Activated naive CD4-positive, alpha-beta T cell treated with anti-CD3 and anti-CD28 coated beads for 36 hours (primary cell): ENCODE measurements at places on chromosomes 1 and 21. TPM values are rescaled to one million over a fixed set of nuclear protein-coding genes. Genes with fewer than 3 reads are reported as not detected.

DNA sequence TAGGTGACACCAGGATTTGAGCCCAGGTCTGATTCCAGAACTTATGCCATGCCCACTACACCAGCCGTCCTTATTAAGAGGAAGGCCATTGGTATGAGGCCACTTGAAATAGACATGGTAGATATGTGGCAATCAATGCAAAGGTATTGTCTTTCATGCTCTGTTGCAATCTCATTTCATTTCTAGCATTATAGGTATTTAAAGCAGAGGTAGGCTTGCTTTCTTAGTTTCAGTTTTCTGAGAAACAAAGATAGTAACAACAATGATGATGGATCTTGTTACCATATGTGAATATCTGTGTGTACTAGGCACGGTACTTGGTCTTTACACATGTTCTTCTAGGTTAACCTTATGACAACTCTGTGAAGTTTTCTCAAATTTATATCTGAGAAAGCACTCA lies 113.1 kb downstream of the FGGY start:
- H3K36me3 ChIP-seq, result no peaks in the 10 kb centered on the region
- DNase-seq, result no peak
- no peak overlapping the region for H3K27ac ChIP-seq
- no peaks in the 10 kb centered on the region for H3K4me1 ChIP-seq
- H3K27me3 ChIP-seq, result no peaks in the 10 kb centered on the region

- no peak overlapping the region for H3K27ac ChIP-seq
- peaks cover 3% of the 10 kb centered on the region for H3K4me1 ChIP-seq
- peaks cover 10% of the 10 kb centered on the region for H3K27me3 ChIP-seq
- H3K4me3 ChIP-seq, result no peak overlapping the region
- DNase-seq, result no peak
Measured at GRCh38 chr1:182071924-182072323, 10.4 kb upstream of the ZNF648 start.

The VANGL1 gene
- 0.72 TPM for total RNA-seq

DNA sequence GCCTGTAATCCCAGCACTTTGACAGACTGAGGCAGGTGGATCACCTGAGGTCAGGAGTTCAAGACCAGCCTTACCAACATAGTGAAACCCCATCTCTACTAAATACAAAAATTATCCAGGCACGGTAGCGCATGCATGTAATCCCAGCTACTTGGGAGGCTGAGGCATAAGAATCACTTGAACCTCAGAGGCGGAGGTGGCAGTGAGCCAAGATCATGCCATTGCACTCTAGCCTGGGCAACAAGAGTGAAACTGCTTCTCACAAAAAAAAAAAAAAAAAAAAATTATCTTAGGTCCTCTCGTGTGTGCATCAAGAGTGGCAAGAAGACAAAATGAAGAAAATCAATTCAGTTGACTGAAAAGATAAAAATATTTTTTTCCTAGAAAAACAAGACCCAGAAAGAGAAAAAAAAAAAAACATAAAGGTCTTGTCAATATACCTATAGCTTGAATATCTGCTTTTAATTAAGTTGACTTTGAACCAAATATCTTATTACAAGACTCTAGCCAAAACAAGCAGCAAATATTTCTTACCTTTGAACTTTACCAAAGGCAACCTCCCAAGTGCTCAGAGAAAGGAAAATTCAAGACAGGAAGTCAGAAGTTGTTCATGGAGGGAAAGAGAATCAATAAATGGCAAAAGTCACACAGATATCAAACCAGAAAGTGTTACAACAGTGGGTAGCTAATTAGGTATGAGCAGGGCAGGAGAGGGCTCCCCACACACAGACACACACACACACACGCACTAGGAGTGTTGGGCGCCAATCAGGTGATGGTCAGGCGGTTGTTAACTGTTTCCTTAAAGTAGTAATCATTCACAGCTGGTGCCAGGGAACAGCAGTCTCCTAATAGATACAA lies 29.6 kb downstream of the ITLN2 start:
- no peaks in the 10 kb centered on the region for H3K4me1 ChIP-seq
- no peak overlapping the region for H3K4me3 ChIP-seq
- no peak for DNase-seq
- no peaks in the 10 kb centered on the region for H3K36me3 ChIP-seq
- H3K27me3 ChIP-seq, result no peaks in the 10 kb centered on the region

GRCh38 chr1:236590553-236591150 lies 13.7 kb downstream of the HEATR1 start:
- H3K27me3 ChIP-seq, result no peaks in the 10 kb centered on the region
- H3K27ac ChIP-seq, result no peak overlapping the region
- no peak overlapping the region for H3K4me3 ChIP-seq

GRCh38 chr1:208203127-208203847 lies 40.9 kb downstream of the PLXNA2 start:
- H3K27me3 ChIP-seq, result no peaks in the 10 kb centered on the region
- no peak for DNase-seq
- no peak overlapping the region for H3K27ac ChIP-seq
- H3K4me3 ChIP-seq, result no peak overlapping the region

- peaks cover 6% of the 10 kb centered on the region for H3K36me3 ChIP-seq
- no peak for DNase-seq
- H3K4me3 ChIP-seq, result no peak overlapping the region
Measured at GRCh38 chr21:37373539-37373938, 7.0 kb downstream of the DYRK1A start.

DNA sequence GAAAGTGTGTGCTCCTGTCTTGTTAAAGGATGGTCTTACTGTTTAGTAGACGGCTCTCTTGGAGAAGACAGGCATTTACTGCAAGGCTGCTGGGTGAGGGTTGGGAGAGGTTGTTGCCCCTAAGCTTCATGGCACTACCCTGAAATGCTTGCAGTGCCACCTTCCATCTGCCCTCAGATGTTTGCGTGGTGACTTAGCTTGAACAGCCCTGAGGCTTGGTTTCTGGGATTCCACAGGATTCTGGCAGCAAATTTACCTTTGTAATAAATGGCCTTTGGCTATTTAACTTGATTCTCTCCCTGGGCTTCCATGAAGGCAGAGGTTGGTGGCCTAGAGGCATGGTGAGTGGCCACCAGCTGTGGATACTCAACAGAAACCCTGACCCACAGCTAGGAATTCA lies 11.6 kb downstream of the MTARC1 start:
- no peaks in the 10 kb centered on the region for H3K36me3 ChIP-seq
- H3K27me3 ChIP-seq, result no peaks in the 10 kb centered on the region
- no peaks in the 10 kb centered on the region for H3K4me1 ChIP-seq
- H3K4me3 ChIP-seq, result no peak overlapping the region

DNA sequence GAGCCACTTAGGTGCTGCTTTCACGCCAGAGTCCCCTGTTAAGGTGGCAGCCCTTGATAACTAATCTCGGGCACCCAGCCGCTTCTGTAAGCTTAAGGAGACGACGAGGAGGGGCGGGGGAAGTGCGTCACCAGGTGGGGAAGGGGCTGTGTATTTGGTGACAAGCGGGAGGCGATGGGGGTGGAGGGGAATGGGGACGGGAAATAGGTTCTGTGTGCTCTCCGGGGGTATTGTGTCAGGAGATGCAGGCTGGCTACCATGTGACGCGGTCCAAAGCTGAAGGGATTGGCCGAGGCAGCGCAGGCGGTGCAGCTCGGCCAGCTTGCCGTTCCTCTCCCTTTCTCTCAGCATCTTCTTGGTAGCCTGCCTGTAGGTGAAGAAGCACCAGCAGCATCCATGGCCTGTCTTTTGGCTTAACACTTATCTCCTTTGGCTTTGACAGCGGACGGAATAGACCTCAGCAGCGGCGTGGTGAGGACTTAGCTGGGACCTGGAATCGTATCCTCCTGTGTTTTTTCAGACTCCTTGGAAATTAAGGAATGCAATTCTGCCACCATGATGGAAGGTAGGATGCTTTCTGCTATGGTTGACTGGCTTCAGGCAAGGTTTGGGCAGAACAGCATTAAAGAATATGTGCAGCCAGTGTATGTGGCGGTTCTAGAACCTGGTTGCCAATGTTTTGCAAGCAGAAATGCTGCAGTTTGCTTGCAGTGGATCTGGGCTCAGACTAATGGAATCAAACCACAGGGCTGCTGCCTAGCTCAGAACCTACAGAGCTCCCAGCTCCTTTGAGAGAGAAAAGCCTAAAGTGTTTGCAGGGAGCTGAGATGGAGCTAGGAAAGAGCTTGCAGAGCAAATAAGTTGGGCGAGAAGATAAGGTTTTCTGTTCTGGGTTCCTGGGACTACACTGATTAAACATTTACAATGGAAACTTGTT lies at the start of gene SGIP1:
Gene SGIP1, plus strand, starts transcription at position 350 of the 937 bp plus-strand sequence. Its CDS starts 206 bp downstream, at position 556.
- H3K4me3 ChIP-seq, result peak within 1 kb of the TSS; percentile 78
- H3K36me3 ChIP-seq, result no peaks in the 10 kb centered on the region
- peaks cover 30% of the 10 kb centered on the region for H3K27me3 ChIP-seq
- H3K27ac ChIP-seq, result no peak within 1 kb of the TSS

DNA sequence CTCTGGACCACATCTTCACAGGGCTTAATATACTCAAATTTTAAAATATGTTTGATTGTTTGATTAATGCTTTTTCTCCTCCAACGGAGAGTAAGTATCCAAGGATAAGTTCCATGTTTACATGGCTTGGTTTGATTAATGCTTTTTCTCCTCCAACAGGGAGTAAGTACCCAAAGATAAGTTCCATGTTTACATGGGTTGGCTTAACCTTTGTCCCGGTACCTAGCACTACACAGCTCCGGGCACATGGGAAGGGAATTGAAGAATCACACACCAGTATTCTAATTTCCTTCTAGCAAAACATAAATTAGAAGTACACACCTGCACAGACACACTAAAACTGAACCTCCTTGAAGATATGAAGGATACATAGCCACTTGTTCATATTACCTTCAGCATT lies 77.5 kb downstream of the ARID4B start:
- no peak overlapping the region for H3K27ac ChIP-seq
- H3K36me3 ChIP-seq, result peaks cover 6% of the 10 kb centered on the region
- H3K27me3 ChIP-seq, result no peaks in the 10 kb centered on the region

- DNase-seq, result peak; percentile 81
- no peaks in the 10 kb centered on the region for H3K27me3 ChIP-seq
- peak overlapping the region; percentile 91 for H3K4me3 ChIP-seq
Measured at GRCh38 chr1:58545591-58546519, 671 bp downstream of the OMA1 start.

The ZP4 gene
- total RNA-seq, result not detected
